Stimulated activated CD4-positive, alpha-beta T cell treated with anti-CD3 and anti-CD28 coated beads, TNF-alpha, amount 100 ng/mL, for 24 hours (primary cell): ENCODE measurements at places on chromosomes 1 and 21.
A peak's percentile ranks its signal among the peaks of the same experiment; 100 is the strongest.

DNA sequence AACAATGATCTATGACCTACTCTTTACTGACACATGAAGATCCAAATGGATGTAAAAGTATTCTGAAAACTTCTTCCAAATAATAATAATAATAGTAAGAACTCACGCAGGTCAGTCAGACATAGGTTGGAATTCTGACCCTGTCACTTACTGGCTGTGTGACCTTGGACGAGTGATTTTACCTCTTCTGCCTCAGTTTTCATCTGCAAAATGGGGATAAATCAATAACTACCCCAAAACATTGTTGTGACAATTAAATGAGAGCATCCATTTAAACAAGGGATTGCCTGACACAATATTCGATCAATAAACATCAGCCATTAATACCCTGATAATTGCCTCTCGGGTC, 556 bp downstream of the MECR start:
- DNase-seq: no peak

- DNase-seq: no peak
Observed at GRCh38 chr1:87394513-87394912, 65.8 kb downstream of the LMO4 start.

- DNase-seq: no peak
Observed at GRCh38 chr1:108034396-108034795, 69.4 kb upstream of the VAV3 start.

DNA sequence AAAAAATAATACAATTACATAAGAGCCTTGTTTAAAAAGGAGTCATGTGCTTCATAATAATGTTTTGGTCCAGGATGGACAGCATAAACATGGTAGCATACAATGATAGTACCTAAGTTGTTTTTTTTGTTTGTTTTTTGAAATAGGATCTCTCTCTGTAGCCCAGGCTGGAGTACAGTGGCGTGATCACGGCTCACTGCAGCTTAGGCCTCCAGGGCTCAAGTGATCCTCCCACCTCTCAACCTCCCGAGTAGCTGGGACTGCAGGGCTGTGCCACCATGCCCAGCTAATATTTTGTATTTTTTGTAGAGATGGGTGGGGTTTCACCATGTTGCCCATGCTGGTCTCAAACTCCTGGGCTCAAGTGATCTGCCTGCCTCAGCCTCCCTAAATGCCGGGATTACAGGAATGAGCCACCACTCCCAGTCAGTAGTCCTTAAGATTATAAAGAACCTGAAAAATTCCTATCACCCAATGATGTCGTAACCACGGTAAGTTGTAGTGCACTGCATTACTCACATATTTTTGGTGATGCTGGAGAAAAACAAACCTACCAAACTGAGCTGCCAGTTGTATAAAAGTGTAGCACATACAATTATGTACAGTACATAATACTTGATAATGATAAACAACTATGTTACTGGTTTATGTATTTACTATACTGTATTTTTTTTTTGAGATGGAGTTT, 22.4 kb upstream of the RCOR3 start:
- DNase-seq: no peak

DNA sequence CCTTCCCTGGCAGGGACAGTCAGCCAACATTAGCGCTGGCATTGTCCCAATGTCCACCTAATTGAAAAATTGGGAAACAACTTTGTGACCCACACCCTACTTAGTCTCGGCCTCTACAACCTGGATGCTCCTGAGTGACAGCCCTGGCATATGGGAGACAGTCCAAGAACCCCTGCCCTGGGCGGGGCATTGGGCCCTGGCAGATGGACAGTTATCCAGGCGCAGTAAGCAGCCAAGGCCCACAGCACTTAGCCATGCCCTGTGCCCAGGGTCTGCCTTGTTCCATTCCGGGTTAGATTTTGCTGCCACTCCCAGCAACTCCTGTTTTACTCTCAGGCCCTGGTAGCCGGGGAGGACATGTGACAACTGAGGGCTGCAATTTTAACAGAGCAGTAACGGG, 50.3 kb downstream of the NFASC start:
- DNase-seq: no peak

DNA sequence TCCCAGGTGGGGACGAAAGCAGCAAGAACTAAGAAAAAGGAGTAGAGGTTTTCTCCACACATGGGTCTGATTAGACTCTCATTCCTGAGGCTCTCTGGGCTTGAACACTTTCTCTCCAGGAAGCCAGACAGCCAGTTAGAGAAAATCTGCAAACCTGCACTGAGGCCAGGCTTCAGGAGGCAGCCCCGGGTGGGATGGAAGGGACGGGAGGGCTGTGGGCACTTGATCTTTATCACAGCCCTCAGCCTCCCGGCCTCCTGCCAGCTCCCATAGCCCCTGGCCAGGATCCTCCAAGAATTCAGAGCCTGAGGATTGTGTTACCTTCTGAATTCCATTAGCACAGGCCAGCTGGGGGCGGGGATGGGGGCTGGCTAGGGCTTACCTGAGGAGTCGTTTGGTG, 40.1 kb downstream of the SERTAD4 start:
- no peak for DNase-seq

GRCh38 chr1:90474158-90474557, 242.9 kb downstream of the BARHL2 start:
- DNase-seq: no peak

- no peak for DNase-seq
Observed at GRCh38 chr21:38377165-38378088, 120.6 kb downstream of the KCNJ15 start.

GRCh38 chr1:44044071-44044801, 13.0 kb upstream of the SLC6A9 start:
- no peak for DNase-seq

DNA sequence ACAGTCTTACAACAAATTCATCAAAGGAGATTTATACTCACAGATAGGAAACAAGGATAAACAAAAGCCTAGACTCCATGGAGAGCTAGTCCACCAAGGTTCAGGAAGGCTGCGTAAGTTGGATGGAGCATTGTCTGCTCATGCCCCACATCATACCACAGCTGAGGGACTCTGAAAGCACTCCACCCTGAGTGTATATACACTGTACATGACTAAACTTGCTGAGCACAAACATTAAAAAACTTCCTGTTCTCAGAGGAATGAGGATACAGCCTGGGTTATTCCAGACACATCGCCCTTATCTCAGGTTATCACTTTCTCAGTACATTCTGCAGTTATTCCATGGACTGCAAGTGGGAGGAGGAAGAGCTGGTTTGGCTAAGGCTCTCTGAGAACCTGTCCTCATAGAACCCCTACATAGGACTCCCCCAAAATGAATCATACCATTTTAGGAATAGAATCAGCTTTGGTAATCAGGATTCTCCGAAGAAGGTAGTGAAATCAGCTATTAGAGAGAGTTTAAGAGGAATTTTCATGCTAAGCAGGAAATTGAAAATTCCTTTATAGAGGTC, 58.0 kb upstream of the PRMT6 start:
- DNase-seq: no peak

DNA sequence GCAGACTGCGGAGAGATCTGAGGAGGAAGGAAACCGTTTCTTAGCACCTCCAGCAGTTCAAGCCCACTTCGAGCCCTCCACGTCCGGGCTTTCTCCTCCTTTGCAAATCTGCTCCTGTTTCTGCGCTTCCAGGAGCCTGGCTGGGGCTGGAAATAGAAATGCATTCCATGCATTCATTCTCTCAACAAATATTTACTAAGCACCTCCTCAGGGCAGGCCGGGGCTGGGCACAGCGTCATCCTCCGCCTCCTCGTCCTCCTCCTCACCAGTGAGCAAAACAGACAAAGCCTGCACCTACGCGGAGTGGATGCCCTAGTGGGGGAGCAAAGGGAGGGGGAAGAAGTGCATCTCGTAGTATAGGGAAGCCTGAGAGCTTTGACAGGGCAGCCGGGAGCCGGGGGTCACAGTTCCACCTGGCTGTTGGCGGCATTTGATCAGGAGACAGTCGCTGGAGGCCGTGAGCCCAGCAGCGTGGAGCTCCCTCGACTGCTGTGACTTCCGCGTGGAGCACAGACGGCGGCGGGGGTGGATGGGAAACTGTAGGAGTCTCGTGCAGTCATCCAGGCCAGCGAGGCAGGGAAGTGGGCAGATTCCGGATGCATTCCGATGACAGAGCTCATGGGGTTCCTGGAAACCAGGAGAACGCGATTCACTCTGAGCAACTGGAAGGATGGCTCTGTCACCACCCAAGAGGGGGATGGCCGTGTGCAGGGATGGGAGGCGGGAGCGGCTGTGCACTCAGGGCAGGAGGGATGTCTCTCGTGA, 93.5 kb downstream of the SIK1 start:
- no peak for DNase-seq

- no peak for DNase-seq
Observed at GRCh38 chr21:35163411-35163810, 114.3 kb upstream of the RUNX1 start.

DNA sequence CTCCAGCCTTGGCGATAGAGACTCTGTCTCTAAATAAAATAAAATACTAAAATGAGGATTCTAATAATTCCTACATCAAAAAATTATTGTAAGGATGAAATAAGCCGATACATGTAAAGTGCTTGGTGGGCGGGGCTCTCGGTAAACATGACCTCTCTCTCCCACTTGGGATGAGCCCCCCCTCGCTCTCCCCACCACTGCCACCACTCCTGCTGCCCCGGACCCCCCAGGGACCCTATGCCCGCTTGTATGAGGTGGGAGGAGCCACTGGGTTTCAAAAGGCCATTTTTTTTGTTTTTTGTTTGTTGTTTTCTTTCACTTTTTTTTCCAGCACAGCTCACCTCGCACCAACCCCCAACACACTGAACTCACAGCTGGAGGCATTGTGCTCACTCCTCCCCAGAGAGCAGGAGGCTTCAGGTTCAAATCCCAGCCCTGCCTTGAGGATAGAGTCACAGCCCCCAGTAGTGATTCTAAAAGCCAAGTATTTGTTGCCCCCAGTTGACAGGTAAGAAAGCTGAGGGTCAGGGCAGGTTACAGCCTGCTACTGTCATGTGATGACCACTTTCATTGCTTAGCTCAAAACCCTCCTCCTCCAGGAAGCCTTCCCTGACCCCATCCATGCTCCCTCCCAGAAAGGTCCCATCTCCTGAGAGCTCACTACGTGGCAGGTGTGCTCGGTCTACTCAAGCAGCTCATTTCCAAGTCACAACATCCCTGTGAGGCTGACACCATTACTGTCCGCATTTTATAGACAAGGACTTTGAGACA, 4.2 kb downstream of the SDC3 start:
- no peak for DNase-seq

DNA sequence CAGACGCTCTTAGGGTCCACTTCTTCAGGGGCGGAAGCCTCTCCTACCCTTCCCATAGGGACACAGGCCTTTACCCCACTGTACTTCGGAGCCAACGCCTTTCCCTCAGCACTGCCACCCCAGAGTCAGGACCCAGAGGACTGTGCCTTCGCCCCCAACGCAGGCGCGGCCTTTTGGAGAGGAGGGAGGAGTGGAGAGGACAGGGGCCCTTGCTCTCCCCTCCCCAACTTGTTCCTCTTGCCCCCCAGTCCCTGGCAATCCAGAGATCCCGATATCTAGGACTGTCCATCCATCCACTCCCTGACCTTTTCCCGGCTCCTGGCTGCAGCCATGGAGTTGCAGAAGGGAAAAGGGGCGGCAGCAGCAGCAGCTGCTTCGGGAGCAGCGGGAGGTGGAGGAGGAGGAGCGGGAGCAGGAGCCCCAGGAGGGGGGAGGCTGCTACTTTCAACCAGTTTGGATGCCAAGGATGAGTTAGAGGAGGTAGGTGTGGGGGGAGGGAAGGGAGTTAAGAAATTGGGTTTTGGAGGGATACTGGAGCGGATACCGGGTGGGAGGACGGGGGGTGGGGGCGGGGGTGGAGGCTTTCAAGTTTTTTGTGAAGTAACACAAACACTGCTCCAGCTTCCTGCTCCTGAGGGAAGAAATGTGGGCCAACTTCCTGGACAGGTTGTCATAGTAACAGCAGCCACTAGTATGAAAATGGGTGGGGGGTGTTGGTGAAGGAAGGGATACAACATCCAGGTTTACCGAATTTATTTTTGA, 636 bp downstream of the INTS3 start:
- peak; percentile 5 for DNase-seq

GRCh38 chr1:168050307-168050706, 86.4 kb downstream of the GPR161 start:
- DNase-seq: no peak
